ENCODE measurements at places on chromosomes 6 and 20. TPM values are rescaled to one million over a fixed set of nuclear protein-coding genes. Genes with fewer than 3 reads are reported as not detected.
A peak's percentile ranks its signal among the peaks of the same experiment; 100 is the strongest.

UBD gene
- total RNA-seq, result not detected

RAMACL gene
- 0.29 TPM for total RNA-seq

DNA sequence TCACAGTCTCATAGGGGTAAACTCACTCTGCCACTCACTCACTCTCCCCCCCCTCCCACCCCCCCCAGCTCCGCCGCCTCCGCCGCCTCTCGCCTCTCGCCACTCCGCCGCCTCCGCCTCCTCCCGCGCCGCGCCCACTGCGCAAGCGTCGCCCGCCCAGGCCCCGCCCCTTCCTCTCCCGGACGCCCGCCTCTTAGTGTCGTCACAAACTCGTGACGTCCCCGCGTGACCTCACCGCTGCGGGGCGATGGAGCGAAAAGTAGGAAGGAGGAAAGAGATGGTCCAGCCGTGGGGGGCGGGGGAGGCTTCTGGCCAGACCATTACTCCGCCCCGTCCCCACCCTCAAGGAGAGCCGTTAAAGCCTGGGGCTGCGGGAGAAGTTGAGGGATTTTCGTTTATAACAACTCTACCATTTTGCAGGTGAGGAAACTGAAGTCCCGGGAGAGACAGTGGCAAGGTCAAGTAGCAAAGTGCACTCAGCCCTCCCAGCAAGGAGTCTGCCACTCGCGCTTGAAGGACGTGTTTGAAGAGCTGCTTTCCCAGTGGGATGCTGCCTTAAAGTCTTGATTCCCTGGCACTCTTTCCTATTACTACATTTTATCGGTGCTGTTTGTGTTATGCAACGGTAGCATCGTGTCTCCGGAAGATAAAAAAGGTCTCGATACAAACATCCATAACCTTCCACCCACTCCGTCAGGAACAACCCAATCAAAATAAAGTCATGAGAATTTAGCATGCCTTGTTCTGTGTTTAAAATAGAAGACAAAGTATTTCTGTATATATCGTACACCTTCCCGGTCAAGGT is at the start of gene ILRUN:
Gene ILRUN (minus strand): TSS at position 29 of the 805 bp plus-strand sequence. CDS start 164 bp downstream, outside the sequence.
- DNase-seq, result peak; percentile 94
- peaks cover 4% of the 10 kb centered on the region for H3K4me1 ChIP-seq
- no peaks in the 10 kb centered on the region for H3K27me3 ChIP-seq
- no peaks in the 10 kb centered on the region for H3K36me3 ChIP-seq
- H3K4me3 ChIP-seq, result peak within 1 kb of the TSS; percentile 94
- no peak within 1 kb of the TSS for H3K27ac ChIP-seq

- H3K4me3 ChIP-seq, result no peak overlapping the region
- H3K27ac ChIP-seq, result no peak overlapping the region
- no peaks in the 10 kb centered on the region for H3K4me1 ChIP-seq
- no peaks in the 10 kb centered on the region for H3K27me3 ChIP-seq
Observed at GRCh38 chr6:168282985-168283685, 36.4 kb downstream of the DACT2 start.

GRCh38 chr20:64039293-64040160 is 3.5 kb downstream of the C20orf204 start:
- no peaks in the 10 kb centered on the region for H3K36me3 ChIP-seq
- peaks cover 13% of the 10 kb centered on the region for H3K27me3 ChIP-seq
- H3K27ac ChIP-seq, result no peak overlapping the region
- DNase-seq, result no peak
- H3K4me1 ChIP-seq, result peaks cover 5% of the 10 kb centered on the region

GRCh38 chr6:160996131-160996601 is 4.6 kb downstream of the MAP3K4 start:
- H3K4me3 ChIP-seq, result no peak overlapping the region
- H3K27me3 ChIP-seq, result no peaks in the 10 kb centered on the region
- peaks cover 7% of the 10 kb centered on the region for H3K36me3 ChIP-seq
- DNase-seq, result no peak
- no peak overlapping the region for H3K27ac ChIP-seq
- no peaks in the 10 kb centered on the region for H3K4me1 ChIP-seq

GRCh38 chr6:71262914-71263313 is 25.7 kb upstream of the OGFRL1 start:
- H3K4me1 ChIP-seq, result no peaks in the 10 kb centered on the region
- H3K27me3 ChIP-seq, result no peaks in the 10 kb centered on the region

GRCh38 chr6:165834613-165835259 is 171.7 kb upstream of the PDE10A start:
- no peaks in the 10 kb centered on the region for H3K27me3 ChIP-seq
- H3K36me3 ChIP-seq, result peaks cover 4% of the 10 kb centered on the region
- no peak for DNase-seq
- no peaks in the 10 kb centered on the region for H3K4me1 ChIP-seq

DNA sequence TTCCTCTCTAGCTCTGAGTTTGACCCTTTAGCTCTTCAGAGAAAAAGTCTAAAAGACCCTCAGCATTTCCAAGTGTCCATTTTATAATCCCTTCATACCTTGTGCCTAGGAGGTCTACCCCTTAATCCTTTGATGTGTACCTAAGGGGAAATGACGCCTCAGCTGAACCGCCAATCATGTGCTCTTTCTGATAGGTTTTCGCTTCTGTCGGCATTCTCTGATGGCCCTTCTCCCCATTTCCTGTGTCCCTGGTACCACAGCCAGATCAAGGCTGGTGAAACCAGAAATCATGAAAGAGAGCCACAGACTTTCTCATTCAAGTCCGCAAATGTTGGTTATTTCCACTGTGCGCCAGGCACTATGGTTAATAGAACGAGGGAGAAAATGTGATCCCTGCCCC is 333.9 kb downstream of the FARS2 start:
- no peak overlapping the region for H3K27ac ChIP-seq
- no peaks in the 10 kb centered on the region for H3K36me3 ChIP-seq
- H3K4me1 ChIP-seq, result no peaks in the 10 kb centered on the region
- H3K4me3 ChIP-seq, result no peak overlapping the region
